ENCODE measurements at places on chromosomes 4 and X.

- no peak for DNase-seq
Observed at GRCh38 chr4:55087009-55087912, 38.1 kb downstream of the KDR start.

DNA sequence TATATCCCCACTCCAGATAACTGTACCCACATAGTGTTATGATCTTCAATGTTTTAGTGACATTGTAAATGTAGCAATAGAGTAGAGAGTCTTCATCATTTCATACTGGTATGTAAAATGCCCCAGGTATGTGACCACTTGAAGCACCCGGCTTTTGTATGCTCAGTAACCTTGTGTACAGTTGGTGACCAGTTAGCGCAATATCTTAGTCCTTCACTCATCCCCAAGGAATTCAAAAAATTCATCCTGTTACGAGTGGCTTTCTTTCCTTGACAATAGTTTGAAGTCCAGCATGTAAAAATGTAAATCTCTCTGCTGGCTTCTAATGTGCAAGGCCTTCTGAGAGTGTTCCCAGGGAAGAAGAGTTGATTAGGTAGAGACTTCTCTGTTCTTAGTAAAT is 145.6 kb downstream of the ARX start:
- no peak for DNase-seq

- no peak for DNase-seq
Observed at GRCh38 chr4:144355811-144356757, 215.6 kb upstream of the GYPA start.

DNA sequence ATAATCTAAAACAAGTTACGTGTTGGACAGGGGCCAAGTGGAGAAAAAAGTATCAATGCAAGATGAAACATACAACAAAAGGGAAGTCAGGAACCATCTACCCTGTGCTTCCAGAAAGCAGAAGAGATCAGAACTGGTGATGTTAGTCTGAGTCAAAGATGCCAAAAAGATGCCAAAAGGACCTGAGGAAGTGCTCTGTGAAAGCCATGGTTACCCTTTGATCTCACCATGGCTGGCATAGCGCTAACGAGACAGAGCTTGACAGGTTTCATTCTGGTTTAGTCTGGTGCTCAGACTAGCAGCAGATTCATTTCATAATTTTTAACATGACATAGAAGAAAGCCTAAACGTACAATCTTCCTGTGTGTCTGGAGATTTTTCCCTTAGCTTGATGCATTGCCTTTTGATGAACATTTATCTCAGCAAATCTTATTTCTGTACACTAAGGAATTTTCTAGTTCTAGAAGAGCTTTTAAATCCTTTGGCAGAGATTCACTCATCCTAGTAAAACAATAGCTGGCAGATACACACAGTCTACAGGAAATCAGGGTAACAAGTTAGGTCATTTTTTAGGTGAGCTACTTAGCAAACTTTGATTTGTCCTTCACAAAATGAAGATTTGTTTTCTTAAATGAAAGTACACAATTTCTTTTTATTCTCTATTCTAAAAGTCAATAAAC is 87.7 kb downstream of the COL25A1 start:
- no peak for DNase-seq

DNA sequence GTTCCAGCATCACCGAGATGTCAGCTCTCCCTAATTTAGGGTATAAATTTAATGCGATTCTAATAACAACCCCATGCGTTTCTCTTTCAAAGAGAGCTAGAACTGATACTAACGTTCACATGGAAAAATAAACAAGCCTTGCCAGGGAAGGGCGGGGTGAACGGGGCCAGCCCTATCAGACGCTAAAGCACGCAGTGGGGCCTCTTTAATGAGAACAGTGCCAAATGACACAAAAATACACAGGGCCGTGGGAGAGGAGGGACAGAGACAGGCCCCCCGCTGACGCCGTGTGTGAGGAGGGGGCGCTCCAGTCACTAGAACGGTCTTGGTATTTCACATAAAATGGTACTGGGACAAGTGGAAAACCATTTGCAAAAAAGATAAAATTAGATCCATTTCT is 21.3 kb upstream of the ADRA2C start:
- no peak for DNase-seq

DNA sequence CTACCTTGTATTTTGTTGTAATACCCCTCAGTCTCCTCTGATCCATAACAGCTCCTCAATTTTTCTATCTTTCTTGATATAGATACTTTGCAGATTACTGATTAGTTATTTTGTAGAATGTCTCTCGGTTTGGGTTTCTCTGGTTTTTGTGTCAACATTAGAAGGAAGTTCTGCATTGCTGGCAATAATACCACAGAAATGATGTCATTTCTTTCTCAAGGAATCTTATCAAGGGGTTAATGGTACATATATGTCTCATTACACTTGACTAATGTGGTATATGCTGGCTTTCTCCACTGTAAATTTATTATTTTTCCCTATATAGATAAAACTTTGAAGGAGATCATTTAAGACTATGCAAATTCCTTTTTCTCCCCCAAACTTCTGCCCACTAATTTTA is 183.6 kb upstream of the DKK2 start:
- DNase-seq, result no peak

- no peak for DNase-seq
Observed at GRCh38 chr4:183118141-183118540, 19.1 kb downstream of the WWC2 start.

DNA sequence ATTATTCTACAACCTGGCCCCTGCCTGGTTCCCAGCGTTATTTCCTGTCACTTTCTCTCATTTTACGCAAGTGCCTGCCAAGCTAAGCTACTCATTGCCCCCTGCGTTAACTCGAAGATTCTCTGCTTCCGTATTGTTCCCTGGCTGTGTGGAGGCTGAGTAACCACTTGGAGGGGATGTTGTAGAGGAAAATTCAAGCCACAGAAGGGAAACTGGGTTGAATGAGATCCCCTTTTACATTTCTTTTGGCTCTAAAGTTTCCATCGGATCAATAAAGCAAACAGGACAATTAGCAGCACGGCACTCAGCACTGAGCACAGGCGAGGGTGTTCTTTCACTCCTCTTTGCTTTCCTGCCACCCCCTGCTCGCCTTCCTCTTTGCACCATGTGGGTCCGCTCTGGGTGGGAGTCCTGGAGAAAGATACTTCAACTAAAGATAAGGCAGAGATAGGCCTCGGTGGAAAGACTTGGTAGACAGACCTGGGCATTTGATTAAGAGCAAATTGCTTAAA is 4.2 kb upstream of the TMSB4X start:
- DNase-seq, result no peak

DNA sequence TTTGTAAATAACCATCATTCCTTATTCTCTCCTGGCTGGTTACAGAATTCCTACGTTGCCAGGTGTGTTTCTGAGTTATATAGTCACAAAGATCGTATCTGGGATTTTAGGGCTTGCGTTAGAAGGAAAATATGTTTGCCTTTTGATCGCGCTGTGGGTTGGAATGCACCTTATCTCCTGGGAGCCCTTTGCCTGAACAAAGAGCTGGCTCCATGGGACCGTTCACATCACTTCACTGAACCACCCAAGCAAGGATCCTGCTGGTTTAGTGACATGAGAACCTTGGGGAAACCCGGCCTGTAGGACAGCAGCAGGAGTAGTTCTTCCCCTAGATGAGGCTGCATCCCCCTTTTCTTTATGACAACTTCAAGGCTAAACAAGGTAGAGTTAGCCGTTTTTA is 51.6 kb downstream of the RS1 start:
- DNase-seq, result no peak

- DNase-seq, result no peak
Observed at GRCh38 chr4:16606691-16607090, 291.8 kb downstream of the LDB2 start.

GRCh38 chrX:105865709-105866108 is 43.4 kb downstream of the NRK start:
- no peak for DNase-seq

- DNase-seq, result no peak
Observed at GRCh38 chr4:81609844-81610243, 138.1 kb upstream of the RASGEF1B start.

GRCh38 chrX:153339662-153340061 is 5.7 kb downstream of the ZNF275 start:
- DNase-seq, result no peak

- DNase-seq, result no peak
Observed at GRCh38 chrX:259692-260355, 21.4 kb upstream of the PLCXD1 start.

GRCh38 chr4:120078216-120078615 is 11.6 kb upstream of the MAD2L1 start:
- no peak for DNase-seq

GRCh38 chr4:10083861-10084641 is 32.5 kb downstream of the WDR1 start:
- DNase-seq, result peak; percentile 10

- DNase-seq, result no peak
Observed at GRCh38 chr4:42101446-42101975, 50.9 kb downstream of the BEND4 start.

- DNase-seq, result no peak
Observed at GRCh38 chr4:24705016-24705753, 90.2 kb upstream of the SOD3 start.

- DNase-seq, result no peak
Observed at GRCh38 chrX:70332600-70332999, 42.7 kb downstream of the KIF4A start.

- peak; percentile 29 for DNase-seq
Observed at GRCh38 chrX:150364347-150365050, 1.4 kb downstream of the MAMLD1 start.

GRCh38 chr4:73855406-73855805 is 2.3 kb downstream of the PF4V1 start:
- DNase-seq, result no peak

DNA sequence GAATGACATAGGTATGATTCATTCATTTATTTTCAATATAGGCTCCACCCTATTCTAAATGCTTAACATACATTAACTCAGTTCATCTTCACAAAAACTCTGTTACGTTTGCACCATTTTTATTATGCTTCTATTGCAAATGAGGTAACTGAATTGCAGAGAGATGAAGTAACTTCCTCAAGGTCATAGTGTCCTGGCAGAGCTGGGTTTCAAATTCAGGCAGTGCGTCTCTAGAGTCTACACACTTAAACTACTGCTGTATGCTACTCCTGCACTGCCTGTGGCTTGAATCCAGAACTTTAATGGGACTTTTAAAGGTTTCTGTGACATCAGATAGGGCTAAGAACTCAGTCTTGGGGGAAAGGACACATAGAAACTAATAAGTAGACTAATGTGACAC is 413.4 kb downstream of the UBE2NL start:
- no peak for DNase-seq

GRCh38 chrX:40175511-40176350 is 78.0 kb upstream of the BCOR start:
- DNase-seq, result peak; percentile 73

DNA sequence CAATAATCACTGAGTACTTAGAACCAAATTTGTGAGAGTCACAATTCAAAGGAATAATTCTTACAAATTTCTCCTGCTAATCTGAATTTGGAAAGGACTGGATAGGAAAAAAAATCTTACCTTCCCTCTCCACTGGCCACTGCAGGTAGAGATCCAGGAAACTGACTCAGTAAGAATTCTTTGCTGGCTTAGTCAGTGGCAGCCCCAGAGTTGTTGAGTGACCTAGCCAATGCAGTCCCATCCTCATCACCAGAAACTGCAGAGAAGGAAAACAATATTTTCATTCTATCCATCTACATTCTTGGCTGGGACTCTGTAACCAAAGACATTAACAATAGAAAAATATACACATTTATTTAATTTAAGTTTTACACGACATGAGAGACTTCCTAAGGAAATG is 572.0 kb downstream of the ADGRL3 start:
- DNase-seq, result no peak

DNA sequence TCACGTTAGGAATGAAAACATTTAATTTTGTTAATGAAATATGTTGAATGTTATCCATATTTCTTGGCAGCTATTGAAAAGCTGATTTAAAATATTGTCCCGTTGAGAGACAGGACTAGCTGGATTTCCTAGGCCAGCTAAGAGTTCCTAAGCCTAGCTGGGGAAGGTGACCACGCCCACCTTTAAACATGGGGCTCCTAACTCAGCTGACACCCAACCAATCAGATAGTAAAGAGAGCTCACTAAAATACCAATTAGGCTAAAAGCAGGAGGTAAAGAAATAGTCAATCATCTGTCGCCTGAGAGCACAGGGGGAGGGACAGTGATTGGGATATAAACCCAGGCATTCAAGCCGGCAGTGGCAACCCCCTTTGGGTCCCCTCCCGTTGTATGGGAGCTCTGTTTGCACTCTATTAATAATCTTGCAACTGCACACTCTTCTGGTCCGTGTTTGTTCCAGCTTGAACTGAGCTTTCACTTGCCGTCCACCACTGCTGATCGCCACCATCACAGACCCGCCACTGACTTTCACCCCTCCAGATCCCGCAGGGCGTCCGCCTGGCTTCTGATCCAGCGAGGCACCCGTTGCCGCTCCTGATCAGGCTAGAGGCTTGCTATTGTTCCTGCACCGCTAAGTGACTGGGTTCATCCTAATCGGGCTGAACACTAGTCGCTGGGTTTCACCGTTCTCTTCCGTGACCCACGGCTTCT is 308.9 kb downstream of the GLUD2 start:
- no peak for DNase-seq

- DNase-seq, result no peak
Observed at GRCh38 chr4:151725087-151725486, 35.7 kb downstream of the GATB start.

- no peak for DNase-seq
Observed at GRCh38 chr4:19930742-19931141, 321.0 kb upstream of the SLIT2 start.

GRCh38 chrX:45537936-45538335 is 337.3 kb upstream of the DIPK2B start:
- no peak for DNase-seq

All from activated CD8-positive, alpha-beta memory T cell treated with anti-CD3 and anti-CD28 coated beads, Interleukin-2, amount 50 U/mL, for 4 hours (primary cell).